ENCODE measurements at places on chromosomes 3 and 15.

- no peak for DNase-seq
These were observed 275.4 kb downstream of the FOXP1 start for GRCh38 chr3:71307991-71308697.

DNA sequence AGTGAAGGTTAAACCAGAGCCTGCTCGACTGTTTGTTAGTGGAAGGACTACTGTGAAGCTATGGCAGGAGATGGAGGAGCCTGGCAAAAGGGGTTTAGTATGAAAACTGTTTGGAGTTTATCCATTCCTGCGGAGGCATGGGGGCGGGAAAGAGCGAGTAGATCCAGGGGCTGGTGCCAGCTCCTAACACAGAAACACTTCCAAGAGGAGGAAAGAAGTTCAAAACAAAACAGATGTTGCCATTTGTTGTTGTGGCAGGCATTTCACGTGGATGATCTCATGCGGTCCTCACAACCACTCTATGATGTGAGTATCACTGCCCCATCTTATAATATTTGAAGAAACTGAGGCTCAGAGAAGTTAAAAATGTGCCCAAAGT is 30.7 kb upstream of the KY start:
- no peak for DNase-seq

- no peak for DNase-seq
These were observed 77.5 kb downstream of the CCNL1 start for GRCh38 chr3:157082305-157082982.

DNA sequence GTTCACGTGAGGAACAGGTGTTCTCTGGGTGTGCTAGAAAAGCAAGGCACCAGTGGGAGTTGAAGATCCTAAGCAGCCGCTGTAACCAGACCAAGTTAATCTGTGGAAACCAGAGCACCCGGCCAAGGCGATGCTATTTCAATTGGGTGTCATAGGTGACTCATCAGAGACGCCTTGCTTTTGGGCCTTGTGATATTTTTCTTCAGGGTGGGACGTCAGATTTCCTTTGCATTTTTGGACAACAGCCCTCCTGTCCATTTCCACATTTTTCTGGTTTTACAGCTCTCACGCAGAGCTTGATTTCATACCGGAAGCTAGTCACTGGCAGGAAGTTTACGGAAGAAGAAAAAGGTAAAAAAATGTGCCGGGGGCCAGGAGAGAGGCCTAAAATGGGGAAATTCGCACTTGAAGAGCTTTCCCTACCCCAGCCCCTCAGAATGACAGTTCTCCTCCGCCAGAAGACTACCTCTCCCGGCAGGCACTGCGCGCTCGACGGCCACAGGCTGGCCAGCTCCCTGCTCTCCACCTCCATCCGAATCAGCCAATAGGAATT is 471 bp upstream of the KBTBD8 start:
- no peak for DNase-seq

GRCh38 chr3:171566803-171567422 is 106.7 kb upstream of the TNIK start:
- DNase-seq = peak; percentile 33

DNA sequence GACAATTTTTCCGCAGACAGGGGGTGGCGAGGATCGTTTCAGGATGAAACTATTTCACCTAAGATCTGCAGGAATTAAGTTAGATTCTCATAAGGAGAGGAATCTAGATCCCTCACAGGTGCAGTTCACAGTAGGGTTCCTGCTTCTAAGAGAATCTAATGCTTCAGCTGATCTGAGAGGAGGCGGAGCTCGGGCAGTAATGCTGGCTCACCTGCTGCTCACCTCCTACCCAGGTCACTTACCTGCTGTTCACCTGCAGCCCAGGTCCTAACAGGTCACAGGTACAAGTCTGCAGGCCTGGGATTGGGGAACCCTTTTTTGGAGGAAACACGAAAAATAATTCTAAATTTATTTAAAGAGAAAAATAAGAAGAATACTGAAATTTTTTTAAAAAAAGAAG is 406.8 kb downstream of the MCTP2 start:
- no peak for DNase-seq

GRCh38 chr3:141087076-141087777 is 36.1 kb downstream of the SPSB4 start:
- DNase-seq = no peak

DNA sequence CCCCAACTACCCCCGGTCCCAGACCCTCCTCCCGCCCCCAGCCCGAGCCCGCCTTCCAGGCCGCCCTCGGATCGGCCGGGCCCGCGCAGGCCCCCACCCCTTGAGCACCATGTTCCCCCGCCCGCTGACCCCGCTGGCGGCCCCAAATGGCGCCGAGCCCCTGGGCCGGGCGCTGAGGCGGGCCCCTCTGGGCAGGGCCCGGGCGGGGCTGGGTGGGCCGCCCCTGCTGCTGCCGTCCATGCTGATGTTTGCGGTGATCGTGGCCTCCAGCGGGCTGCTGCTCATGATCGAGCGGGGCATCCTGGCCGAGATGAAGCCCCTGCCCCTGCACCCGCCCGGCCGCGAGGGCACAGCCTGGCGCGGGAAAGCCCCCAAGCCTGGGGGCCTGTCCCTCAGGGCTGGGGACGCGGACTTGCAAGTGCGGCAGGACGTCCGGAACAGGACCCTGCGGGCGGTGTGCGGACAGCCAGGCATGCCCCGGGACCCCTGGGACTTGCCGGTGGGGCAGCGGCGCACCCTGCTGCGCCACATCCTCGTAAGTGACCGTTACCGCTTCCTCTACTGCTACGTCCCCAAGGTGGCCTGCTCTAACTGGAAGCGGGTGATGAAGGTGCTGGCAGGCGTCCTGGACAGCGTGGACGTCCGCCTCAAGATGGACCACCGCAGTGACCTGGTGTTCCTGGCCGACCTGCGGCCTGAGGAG is 472 bp downstream of the CHST14 start:
- DNase-seq = no peak

GRCh38 chr3:155228676-155229075 is 64.8 kb downstream of the STRIT1 start:
- no peak for DNase-seq

GRCh38 chr3:183092256-183092655 is 7.0 kb downstream of the MCCC1 start:
- no peak for DNase-seq

DNA sequence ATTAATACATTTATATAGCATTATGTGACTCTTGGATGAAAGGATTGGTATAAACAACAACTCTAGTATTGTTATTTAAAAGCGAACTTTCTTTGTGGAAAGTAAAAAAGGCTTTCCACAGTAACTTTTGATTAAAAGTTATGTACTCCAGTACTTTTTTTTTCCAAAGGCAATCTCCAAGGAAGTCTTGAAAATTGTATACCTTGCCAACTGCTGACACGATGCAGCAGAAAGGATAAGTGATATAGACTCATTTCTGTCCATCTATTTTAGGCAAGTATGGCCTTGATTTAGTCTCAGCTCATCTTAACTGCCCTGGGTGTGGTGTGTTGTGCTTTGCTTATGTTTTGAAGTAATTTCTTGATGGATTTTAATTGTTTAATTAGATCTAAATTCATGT is 79.7 kb downstream of the OTOL1 start:
- no peak for DNase-seq

DNA sequence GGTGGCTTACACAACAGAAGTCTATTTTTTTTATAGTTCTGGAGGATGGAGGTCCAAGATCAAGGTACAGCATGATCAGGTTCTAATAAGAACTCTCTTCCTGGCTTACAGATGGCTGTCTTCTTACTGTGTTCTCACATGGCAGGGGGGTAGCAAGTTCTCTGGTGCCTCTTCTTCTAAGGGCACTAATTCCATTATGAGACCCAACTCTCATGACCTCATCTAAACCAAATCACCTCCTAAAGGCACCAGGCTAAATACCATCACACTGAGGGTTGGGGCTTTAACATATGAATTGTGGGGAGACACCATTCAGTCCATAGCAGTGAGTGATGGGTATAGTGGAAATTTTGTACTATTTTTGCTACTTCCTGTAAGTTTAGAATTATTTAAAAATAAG is 75.2 kb upstream of the SLC4A7 start:
- no peak for DNase-seq

DNA sequence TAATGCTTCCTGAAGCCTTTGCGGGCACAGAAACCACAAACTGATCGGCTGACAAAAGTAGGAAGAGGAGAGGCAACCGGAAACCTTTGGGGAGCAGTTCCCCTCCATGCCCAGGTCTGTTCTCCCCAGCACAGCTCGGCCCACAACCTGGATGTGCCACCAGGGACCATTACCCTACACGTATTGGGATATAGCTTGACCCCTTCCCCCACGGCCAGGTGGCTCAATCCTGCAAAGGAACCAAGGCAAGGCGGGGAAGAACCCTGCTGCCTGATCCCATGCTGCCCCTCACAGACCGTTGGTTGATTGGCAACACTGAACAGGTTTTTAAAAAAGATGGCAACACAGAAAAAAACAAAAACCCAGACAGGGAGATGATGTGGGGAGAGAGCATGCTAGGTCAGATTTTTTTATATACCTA is 19.7 kb upstream of the TCAIM start:
- no peak for DNase-seq

DNA sequence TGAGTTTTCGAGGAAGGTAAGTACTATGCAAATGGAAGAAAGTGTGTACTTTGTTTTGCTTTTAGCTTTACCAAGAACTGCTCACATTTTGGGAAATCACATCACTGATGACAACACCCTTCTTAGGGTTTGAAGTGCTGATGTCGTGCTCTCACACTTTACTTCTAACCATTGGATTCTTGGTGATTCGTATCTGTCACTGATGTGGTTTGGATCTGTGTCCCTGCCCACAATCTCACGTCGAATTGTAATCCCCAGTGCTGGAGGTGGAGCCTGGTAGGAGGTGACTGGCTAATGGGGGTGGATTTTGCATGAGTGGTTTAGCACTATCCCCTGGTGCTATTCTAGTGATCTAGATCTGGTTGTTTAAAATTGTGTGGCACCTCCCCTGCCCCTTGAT is 75.4 kb upstream of the RGMA start:
- DNase-seq = no peak

DNA sequence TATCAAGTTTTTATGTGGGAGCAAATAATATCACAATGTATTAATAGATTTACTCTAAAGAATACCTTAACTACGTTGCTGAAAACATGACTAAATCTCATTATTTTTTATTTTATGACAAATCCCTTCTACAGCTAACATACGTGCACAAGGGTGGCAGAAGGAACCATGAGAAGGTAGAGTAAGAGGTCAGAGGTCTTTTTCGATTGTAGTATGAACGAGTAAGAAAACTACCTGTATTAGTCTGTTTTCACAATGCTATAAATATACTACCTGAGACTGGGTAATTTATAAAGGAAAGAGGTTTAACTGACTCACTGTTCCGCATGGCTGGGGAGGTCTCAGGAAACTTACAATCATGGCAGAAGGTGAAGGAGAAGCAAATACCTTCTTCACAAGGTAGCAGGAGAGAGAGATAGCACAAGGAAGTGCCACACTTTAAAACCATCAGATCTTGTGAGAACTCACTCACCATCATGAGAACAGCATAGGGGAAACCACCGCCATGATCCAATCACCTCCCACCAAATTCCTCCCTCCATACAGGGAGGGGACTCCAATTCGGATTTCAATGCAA is 95.3 kb downstream of the SUCLG2 start:
- DNase-seq = no peak

- peak; percentile 47 for DNase-seq
These were observed 18.3 kb downstream of the ABHD5 start for GRCh38 chr3:43709022-43709421.

DNA sequence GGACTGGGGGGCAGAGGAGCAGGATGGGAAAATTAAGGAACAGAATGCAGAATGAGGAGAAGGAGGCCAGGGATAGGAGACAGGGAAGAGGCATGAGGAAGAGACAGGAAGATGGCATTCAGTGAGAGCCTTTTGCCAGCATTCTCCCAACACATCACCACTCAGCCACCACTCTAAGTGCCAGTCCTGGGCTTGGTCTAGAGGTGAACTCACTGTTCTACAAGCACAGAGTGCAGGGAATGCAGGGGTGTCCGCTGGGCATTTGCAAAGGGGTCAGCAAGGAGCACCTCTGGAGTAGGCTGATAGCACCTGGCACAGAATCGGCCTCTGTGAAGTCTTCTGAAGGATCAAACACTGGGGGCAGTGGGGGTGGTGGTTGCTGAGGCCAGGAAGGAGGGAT is 14.6 kb upstream of the IGDCC3 start:
- DNase-seq = no peak

DNA sequence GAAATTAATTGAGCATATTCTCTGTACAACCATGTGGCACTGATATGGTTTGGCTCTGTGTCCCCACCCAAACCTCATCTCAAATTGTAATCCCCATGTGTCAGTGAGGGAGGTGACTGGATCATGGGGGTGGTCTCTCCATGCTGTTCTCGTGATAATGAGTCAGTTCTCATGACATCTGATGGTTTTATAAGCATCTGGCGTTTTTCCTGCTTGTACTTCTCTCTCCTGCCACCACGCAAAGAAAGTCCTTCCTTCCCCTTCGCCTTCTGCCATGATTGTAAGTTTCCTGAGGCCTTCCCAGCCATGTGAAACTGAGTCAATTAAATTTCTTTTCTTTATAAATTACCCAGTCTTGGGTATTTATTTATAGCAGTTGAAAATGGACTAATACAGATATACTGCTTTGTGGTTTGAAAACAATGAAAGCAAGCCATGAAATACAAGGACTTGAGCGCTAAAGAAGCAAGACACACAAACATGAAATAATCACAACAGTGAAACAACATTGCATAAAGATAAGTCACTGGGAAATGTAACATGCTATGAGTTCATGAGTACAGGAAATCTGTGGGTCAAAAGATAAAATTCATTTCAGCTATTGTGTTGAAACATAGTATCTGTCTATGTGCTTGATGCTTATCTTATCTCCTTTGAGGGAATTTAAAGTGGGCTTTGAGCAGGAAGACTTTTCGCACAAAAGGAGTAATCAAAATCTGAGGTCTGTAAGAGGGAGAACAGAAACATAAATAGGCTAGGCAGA is 288.7 kb downstream of the GBE1 start:
- no peak for DNase-seq

- DNase-seq = no peak
These were observed 527.3 kb downstream of the SHQ1 start for GRCh38 chr3:72320955-72321303.

- no peak for DNase-seq
These were observed 74.0 kb upstream of the STRIT1 start for GRCh38 chr3:155367506-155367905.

DNA sequence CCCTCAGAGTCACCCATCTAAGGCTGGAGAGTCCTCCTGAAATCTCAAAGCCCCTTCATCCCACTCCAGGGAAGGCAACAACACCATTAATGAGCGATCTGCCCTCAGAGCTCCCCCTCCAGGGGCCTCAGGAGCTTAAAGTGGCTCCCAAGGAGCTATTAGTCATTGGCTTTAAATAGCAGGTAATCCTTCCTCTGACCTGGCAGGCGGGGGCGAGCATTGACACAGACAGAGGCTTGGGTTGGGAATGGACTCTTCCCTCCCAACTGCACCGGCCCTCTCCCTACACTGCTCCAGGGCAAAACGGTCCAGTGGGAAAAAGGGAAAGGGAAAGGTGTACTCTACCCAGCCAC is 1.4 kb downstream of the MFGE8 start:
- no peak for DNase-seq

GRCh38 chr3:122800706-122801237 is 5.9 kb downstream of the SLC49A4 start:
- no peak for DNase-seq

Data from NCI-H460 (cell line).